ENCODE measurements at places on chromosomes 16 and 17.
A peak's percentile ranks its signal among the peaks of the same experiment; 100 is the strongest.

- DNase-seq: no peak
Measured at GRCh38 chr17:2239882-2240430, 63.6 kb downstream of the SMG6 start.

- DNase-seq: no peak
Measured at GRCh38 chr17:74380959-74381808, 13.9 kb downstream of the GPR142 start.

- DNase-seq: no peak
Measured at GRCh38 chr17:36761203-36761950, 160.0 kb downstream of the MRM1 start.

- DNase-seq: no peak
Measured at GRCh38 chr17:78785011-78785662, 3.1 kb upstream of the CYTH1 start.

GRCh38 chr17:48106802-48107136 lies 797 bp upstream of the SNX11 start:
- no peak for DNase-seq

DNA sequence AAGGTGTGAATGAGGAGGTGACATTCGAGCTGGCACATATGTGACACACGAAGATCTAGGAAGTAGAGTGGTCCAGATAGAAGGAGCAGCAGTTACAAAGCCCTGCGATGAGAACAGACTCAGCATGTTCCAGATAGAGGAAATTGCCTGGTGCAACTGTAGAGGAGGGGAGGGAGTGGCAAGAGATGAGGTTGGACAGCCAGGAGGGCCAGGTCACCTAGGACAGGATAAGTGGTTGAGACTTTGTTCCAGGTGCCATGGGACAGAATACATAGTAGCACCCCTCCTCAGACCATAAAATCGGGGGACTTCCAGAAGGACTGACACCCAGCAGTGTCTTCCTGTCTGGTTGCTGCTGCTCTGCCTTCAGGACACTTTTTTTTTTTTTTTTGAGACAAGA lies 11.0 kb upstream of the CENPT start:
- no peak for DNase-seq

GRCh38 chr17:64357191-64357981 lies 33.3 kb downstream of the PECAM1 start:
- no peak for DNase-seq

- no peak for DNase-seq
Measured at GRCh38 chr17:31573047-31573446, 181.6 kb downstream of the RAB11FIP4 start.

GRCh38 chr17:56290101-56290801 lies 137.0 kb downstream of the ANKFN1 start:
- no peak for DNase-seq

- no peak for DNase-seq
Measured at GRCh38 chr17:21286909-21287702, 2.6 kb downstream of the MAP2K3 start.

- DNase-seq: no peak
Measured at GRCh38 chr17:81040791-81041337, 5.9 kb downstream of the BAIAP2 start.

DNA sequence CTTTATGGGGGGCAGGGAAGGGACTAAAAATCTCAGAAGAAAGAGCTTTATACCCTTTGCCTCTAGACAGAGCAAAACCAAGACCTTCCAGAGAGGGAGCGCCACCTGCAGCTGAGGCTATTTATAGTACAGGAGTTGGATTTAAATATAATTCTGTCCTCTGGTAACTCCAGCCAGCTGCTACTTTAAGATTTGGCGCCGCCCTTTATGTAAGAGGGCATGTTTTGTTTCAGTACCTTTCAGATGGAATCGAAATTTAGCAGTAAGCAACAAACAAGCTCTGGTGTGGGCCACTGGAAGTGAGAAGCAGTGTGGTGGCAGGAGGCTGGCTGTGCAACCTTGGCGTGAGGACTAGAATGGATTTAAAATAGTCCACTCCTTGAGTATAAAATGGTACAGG lies 5.2 kb upstream of the GUCY2D start:
- DNase-seq: no peak

GRCh38 chr17:1366234-1366633 lies 33.8 kb downstream of the YWHAE start:
- no peak for DNase-seq

GRCh38 chr17:7582396-7583252 lies 1.0 kb upstream of the MPDU1 start:
- no peak for DNase-seq

- no peak for DNase-seq
Measured at GRCh38 chr16:2009164-2009711, 383 bp downstream of the ZNF598 start.

DNA sequence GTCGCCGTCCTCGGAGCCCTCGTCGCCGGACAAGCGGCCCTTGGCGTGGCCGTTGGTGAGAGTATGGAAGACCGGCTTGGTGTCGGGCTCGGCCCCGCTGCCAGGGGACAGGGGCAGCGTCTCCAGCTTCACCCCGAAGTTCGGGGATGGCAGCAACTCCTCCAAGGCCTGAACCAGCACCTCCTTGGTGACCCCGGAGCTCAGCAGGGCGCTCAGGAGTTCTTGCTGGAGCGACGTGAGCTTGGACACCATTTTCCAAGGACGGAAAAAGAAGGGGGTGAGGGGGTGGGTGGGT lies 279 bp downstream of the HNF1B start:
- DNase-seq: no peak

GRCh38 chr16:9128346-9129342 lies 37.2 kb downstream of the HAPSTR1 start:
- no peak for DNase-seq

GRCh38 chr17:80732268-80732667 lies 187.6 kb downstream of the RPTOR start:
- DNase-seq: no peak

DNA sequence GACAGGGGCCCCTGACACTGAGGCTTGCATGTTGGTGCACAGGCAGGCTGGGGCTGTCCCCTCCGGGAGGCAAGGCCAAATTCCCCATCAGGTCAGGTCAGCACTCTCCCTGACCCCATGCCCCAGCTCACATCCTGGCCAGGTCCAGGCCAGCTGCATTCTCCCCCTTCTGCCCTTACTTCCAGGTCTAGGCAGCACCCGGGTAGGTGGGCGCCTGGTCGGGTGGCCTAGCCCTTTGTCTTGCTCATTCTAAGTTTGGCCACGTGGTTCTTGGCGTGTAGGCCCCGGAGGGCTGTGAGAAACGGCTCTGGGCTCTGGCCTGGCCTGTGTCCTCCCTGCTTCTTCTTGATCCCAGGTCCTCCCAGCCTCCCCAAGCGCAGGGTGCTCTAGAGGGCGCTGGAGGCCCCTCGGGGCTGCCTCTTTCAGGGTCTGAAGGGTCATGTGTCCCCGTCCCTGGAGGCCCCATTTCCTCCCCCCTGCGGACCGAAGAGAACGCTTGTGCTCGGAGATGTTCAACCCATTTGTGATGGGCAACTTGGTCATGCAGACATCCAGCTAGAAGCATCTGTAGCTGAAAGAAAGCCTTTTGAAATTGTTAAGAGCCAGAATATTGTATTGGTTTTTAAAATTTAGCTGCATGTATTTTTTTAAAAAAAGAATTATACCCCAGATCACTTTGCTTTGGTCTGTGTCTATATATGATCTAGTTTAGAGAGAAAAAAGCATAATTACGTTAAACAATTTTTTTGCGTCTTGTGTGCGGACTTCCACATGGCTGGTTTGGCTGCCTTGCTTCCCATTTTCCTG lies 6.7 kb downstream of the BAHCC1 start:
- no peak for DNase-seq

DNA sequence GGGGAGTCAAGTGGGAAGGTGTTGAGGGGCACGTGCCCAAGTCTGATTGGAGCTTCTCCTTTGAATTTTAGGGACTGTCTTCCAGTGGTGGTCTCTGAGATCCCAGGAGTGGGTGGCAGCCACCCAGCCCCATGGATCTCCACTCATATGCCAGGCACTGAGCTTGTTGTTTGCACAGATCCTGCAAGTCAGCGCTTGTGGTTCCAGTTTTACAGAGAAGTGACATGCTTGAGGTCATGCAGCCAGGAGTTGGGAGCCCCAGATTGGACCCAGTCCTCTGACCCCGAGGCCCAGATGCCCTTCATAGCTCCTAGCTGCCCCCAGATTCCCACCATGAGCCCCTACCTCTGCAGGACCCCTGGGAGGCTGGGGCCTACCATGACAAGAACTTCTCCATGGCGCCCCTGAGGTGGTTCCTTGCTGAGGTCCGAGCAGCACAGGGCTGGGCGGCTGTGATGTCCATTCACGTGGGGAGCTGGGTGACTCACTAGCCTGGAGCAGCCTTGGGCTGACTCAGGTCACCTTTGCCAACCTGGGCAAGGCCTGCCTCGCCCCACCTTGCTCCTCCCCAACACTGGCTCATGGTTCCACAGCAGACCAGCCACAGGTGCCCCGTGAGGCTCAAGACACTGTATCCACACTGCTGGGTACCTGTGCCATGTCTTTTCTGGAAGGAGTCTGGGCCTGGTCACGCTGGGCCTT lies 47.4 kb downstream of the RAI1 start:
- DNase-seq: no peak

DNA sequence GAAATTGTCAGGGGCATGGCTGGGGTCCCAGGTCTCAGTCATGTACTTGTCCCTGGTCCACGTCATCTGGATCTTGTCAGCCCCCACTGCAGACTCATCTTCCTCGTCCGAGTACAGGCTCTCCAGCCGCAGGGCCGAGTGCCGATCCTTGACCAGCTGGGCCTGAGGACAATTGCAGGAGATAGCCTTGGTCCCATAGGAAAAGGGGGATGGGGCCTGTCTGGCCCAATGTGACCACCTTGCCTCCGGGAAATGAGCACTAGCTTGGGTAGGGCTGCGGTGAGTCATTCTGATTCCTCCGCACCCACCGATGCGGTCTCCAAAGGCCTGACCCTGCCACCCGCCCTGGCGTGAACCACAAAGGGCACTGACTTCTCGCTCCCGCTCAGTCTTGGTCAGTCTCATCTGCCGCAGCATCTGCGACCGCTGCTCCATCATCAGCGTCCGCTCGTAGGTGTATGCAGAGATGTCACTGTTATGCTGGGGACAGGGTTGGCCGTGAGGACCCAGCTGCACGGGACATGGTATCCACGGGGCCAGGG lies 1.5 kb upstream of the LCAT start:
- DNase-seq: no peak

- DNase-seq: no peak
Measured at GRCh38 chr17:63275318-63275970, 170.7 kb downstream of the CYB561 start.

- DNase-seq: no peak
Measured at GRCh38 chr17:67265436-67266019, 20.5 kb upstream of the HELZ start.

DNA sequence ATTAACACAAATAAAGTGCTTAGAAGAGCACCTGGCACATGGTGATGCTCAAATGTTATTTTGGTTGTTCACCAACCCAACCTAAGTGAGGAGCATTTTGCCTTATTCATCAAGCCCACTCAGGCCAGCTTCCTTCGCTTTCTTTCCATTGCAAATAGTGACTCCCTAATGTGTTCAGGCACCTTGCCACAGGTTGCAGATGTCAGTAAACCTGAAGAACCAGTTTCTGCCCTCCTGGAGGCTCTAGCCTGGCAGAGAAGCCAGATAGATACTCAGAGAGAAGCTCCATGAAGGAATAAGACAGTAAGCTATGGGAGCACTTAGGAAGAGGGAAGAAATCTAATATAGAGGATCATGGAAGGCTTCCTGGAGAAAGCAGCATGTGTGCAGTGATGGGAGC lies 23.9 kb downstream of the GPR139 start:
- DNase-seq: peak; percentile 79

- no peak for DNase-seq
Measured at GRCh38 chr17:15332338-15332737, 9.1 kb downstream of the TEKT3 start.

DNA sequence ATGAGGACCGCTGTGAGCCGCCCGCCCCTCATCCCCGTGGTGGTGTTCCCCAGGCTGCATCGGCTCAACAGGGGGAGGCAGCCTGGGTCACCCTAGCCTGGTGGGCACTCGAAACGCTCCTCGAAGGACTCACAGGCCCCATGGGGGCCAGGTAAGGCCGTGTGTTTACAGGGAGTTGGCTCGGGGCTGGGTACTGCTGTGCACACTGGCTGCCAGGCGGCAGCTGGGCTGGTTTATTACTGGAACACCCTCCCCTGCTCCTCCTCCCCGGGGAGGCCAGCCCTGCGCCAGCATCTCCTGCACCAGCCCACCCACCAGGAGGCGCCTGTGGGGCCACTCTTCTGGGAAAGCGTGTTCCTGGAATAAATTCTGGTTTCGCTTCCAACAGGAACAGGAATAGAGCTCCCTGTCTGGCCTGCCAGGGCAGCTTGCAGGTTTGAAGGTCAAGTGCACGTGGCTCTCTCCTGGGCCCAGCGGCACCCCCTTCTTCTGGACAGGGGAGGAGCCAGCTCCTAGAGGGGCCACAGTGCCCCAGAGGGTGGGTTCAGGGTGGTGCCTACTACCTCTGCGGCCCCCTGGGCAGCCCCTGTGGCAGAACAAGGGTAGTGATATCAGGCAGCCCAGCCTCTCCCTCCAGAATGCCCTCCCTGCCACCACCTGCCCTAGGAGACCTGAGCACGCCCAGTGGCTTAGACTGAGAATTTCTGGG lies 11.3 kb downstream of the MCRIP1 start:
- peak; percentile 93 for DNase-seq

DNA sequence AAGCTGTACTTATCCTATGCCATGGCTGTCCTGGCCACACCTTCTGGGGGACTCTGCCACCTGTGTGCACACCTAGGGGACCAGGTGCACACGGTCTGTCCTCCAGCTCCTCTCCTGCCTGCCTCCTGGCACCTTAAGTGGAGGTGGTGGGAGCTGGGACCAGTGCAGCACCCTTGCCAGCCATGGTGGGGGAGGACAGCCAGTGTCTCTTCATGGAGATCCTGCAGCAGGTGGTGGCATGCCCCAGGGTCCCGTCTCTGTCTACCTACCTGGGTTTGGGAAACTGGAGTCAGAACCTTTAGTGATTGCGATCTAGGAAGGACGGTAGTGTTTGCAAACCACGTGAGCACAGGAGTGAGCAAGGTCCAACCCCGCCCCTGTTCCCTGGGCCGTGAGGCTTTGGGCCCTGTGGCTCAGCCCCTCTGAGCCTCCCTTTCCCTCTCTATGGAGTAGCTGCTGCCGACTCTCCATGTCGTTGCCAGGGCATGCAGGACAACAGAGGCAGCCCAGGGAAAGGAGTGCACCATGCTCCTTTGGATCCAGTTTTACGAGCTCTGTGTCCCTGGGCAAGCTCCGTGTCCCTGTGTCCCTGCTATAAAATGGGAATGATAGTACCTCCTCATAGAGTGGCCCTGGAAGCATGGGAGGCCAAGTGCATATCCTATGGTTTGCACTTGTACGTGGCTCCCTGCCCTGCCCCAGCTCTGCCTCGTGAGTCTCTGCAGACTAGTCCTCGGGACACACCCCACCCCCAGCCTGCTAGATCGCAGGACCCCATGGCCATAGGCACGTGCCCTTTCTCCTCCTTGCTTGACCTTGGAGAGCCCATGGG lies 7.1 kb downstream of the ADGRG1 start:
- peak; percentile 62 for DNase-seq

- DNase-seq: no peak
Measured at GRCh38 chr16:75222271-75222783, 3.5 kb downstream of the CTRB1 start.

GRCh38 chr16:23160574-23160973 lies 11.3 kb upstream of the USP31 start:
- no peak for DNase-seq

- no peak for DNase-seq
Measured at GRCh38 chr17:57889252-57889651, 39.4 kb upstream of the MRPS23 start.

GRCh38 chr17:76354317-76354729 lies 607 bp upstream of the PRPSAP1 start:
- DNase-seq: no peak

GRCh38 chr17:78124081-78124835 lies 4.3 kb downstream of the TMC6 start:
- no peak for DNase-seq
